Cardiac fibroblast (primary cell): ENCODE measurements at places on chromosomes 7 and 10.

- peak; percentile 36 for DNase-seq
Measured at GRCh38 chr7:79692015-79692414, 238.5 kb upstream of the MAGI2 start.

GRCh38 chr7:36736090-36736898, 12.0 kb upstream of the AOAH start:
- no peak for DNase-seq

DNA sequence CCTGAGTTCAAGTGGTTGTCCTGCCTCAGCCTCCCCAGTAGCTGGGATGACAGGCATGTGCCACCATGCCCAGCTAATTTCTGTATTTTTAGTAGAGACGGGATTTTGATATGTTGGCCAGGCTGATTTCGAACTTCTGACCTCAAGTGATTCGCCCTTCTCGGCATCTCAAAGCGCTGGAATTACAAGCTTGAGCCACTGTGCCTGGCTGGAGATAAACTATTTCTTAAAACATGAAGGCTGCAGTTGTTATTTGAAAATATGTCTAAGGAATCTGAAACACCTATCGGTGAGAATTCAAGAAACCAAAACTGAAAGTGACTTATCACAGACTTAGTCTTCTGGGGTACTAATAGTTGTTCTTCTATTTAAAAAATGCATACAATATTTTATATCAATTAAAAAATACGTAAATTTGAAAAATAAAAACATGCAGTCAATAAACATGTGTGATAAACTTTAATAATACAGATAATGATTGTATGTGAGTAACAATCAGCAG, 176.9 kb upstream of the PRSS58 start:
- no peak for DNase-seq

- DNase-seq, result no peak
Measured at GRCh38 chr10:49332768-49333167, 33.8 kb downstream of the C10orf71 start.

GRCh38 chr7:114783508-114783907, 138.4 kb upstream of the MDFIC start:
- DNase-seq, result no peak

DNA sequence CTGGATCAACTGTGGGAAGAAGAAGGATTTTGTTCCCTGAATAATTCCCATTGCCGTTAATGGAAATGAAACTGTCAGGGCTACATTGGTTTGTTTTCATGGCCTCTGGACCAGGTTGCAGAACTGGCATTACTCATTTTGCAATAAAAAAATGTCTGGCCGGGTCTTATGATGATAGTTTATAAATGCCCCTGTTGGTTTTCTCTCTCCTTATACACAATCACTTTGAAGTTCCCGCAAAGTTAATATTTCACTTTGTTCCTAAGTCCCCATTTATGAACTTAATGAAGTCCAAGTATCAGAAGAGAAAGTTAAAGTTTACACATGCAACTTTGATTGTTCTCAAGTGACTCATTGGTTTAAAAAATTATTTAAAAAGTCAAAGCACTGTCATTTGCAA, 150.7 kb upstream of the PRR15 start:
- no peak for DNase-seq

DNA sequence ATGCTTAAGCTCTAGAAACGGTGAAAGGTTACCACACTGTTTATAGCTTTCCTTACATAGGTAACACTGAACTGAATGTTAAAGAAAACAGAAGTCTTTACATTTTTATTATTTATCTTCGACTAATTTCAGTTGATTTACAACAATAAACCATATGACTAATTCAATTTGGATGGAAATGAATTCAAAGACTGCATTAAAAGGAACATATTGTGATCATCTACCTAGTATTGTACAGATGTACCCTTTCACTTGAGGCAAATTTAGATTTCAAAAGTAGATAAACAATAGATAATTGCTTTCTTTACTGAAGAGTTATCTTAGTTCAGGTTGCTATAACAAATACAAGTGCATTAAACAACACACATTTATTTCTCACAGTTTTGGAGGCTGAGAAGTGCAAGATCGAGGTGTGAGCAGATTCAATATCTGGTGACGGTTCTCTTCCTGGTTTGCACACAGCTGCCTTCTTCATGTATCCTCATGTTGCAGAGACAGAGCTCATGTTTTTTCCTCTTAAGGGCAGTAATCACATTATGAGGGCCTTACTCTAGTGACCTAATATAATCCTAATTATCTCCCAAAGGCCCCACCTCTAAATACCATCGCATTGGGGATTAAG, 15.0 kb upstream of the ARMC3 start:
- no peak for DNase-seq

DNA sequence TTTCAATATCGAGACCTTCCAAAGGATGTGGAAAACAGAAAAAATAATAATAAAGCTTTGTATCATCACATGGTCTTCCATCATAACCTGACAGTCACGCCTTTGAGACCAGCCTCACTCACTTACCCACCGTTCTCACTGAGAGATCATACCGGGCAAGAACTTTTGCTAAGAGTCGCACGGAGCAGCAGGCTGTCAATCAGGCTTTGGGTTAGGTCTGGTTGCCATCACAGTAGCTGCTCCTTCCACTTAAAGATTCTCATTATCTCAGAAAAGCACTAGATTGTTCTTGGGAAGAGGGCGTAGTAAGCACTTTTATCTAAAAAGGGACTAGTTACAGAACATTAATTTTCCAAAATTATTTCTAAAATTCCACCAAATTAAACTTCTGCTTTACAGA, 2.0 kb downstream of the RELN start:
- DNase-seq, result no peak

DNA sequence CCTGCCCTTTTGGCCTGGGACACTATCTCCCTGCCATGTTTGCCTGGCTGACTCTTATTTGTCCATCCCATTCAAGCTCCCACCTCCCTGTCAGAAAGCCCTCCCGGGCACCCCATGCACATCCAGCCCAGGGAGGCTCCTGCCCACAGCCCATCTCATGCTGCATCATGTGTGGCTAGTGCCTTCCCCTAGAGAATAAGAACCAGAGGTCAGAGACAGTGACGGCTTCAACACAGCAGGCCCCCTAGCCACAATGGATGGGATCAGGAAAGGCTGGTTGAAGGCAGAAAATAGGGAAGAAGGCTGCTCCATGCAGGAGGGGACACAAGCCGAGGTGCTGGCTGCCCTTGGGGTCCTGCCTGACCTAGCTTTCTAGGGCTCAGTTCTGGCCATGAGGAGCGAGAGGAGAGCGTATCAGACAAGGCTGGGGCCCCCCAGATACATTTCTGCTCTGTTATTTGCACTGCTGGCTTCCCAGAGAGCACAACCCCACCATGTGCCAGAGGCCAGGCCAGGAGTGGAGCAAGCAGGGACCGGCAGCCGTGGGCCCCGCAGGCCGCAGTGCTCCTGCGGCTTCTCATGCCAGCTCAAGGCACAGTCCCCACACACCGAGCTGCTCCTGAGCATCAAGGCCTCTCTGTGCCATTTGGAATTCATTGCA, 161.1 kb upstream of the ZMIZ1 start:
- DNase-seq, result no peak

DNA sequence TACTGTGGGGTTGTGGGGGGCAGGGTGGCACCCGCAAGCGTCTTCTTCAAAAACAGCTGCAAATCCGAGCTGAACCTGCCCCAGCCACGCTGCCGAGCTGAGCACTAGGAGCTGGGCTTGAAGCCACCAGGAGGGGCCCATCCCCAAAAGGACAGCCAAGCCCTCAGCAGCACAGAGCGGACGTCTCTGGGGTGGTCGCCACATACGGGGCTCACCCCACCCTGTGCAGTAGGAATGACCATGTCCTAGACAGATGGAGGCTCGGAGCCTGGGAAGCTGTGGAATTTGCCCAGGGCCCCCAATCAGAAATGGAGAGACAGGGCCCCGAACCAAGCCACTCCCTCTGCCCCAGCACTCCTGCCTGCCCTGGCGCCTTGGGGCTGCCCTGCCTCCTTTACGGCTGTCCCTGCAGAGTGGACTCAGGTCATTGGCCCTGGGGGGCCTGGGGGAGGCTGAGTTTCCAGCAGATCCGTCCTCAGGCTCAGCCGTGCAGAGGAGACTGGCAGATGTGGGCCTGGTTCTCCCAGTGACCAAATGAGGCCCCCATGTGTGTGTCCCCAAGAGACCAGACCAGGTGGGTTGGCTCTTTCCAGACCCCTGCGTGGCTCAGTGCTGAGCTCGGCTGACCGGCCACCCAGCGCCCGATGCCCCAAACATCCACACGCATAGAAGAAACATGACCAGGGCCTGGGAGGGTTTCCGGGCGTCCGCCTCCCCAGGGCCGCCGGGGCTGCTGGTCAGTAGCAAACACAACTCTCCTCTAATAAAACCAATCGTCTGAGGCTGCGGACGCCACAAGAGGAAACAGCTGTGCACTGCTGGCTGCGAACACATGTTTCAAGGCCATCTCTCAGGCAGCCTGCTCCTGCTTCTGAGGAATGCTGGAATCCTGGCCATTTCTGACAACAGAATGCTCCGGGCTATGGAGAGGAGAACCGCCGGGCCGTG, 54.9 kb downstream of the PDGFA start:
- DNase-seq, result peak; percentile 87

DNA sequence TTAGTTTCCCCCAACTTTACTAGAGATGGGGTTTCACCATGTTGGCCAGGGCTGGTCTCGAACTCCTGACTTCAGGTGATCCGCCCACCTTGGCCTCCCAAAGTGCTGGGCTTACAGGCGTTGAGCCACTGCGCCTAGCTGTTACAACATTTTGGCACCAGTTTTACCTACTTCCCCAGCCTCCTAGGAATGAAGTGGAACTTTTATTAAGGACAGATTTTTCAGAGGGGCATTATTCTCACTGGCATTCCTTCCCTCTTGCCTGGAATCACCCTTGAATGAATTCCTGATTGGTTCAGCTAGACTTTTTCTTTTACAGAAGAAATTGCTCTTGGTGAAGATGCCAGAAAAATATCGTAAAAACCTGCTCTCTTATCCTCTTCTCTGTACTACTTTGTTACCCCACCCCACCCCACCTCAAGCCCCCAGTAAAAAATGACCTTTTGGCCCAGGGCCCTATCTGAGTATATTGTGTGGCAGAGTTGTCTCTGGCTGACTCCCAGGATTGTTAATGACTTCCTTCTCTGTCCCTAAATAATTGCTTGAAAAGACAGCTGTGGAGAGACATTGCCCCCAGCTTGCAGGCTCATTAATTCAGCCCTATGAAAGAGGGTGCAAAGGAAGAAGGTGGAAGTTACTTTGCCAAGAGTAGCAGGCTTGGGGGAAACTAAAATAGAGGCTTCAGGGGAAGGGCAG, 189.6 kb downstream of the AUTS2 start:
- no peak for DNase-seq

DNA sequence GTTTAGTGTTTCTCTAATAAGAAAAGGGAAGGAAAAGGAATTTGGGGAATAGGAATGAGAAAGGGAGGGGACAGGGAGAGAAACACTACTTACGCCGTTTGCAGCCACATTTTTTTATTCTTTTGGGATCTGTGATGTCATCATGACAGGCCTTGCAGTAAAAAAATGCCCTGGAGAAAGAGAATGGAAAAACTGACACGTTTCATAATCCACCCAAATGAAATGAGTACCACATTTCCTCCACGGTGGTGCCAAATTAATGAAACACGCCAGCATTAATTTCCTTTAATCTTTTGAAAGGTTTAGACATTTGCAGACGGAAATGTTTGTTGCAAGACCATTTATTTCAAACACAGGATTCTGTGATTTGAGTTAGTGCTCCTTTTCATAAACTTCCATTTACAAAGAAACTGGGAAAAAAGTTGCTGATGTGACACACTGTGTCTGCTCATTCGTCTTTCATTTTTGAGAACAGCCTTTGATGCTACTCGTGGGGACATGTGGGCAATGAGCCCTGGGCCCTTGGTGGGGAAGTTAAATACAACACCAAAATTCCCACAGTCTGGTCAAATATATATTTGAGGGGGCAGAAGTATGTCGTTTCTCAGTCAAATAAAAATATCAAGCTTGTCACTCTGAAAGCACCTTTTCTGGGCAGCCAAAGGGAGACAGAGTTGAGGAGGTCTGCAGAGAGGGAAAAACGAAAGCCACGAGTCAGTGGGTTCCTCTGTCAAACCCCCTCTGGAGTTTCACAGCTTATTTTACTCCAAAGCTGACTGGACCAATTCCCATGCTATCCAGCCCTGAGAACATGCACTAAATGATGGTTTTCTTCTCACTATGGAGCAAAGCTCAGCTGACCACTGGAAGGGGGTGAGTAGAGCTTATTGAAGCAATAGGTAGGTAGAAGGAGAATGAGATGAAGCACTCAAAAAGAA, 625.5 kb downstream of the KCNMA1 start:
- peak; percentile 81 for DNase-seq

DNA sequence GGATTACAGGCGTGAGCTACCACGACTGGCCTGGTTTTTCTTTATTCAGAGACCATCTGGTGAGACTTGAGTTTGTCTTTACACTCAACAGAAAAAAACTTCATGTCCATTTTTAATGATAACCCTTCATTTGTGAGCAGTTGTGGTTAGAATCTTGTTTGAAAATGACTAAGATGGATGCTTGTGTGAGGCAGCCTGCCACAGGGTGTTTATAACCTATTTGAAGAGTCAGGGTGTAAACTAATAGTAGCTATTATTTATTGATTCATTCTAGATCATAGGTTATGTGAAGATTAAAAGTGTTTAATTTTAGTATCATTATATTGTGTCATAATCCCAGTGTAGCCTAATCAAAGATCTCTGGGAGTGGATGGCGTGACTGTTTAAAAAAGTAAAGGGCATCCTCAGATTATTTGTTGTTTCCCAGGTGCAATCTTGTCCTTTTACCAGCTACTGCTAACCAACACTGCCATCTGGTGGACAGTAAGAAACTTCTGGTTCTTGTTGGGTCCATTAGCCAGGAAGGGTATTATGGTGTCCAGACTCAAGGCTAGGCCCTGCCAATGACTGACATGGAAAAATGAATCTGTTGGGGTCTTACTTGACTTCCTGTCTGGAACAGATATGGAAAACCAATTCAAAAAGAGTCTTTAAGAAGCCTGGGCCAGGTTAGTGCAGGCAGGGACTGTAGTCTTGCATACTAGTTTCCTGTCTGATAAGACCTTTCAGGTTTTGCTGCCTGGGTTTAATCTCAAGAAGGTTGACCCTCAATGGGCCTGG, 24.9 kb downstream of the NRBF2 start:
- DNase-seq, result peak; percentile 94

DNA sequence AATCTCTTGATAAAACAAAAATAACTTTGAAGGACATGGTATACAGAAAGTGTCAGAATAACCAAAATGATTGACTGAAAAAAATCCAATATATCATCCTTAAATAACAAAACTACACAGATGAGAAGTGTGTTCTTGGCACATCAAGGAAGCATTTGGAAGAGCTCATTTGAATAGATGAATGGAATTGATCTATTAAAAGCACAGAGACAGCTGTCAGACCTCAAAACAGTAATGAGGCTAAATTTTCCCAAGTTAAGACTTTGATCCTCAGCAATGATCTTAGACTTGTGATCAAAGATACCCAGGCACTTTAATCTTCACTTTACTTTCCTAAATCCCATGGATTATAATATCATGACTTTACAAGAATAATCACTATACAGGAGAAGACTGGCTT, 395.4 kb upstream of the NFE2L3 start:
- DNase-seq, result no peak

DNA sequence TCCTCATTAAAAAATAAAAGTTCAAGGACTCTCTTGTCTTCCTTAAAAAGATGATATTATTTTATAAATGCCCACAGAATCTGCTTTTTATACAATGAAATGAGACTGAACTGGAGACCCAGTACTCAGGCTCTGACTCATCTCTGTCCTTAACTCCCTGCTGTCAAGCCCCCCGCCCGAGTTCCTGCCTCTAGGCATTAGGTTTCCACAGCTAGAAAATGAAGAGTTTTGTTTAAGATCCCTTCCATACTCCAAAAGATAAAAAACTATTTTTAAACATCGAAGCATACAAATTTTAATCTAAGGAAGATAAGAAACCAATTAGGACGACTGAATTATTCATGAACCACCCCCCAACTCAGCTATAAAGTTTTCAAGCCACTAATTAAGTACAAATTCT, 97.7 kb upstream of the FEZF1 start:
- no peak for DNase-seq
